ENCODE measurements at places on chromosomes 16 and 17.

- no peak for DNase-seq
Observed at GRCh38 chr17:194828-195602, 13.6 kb upstream of the DOC2B start.

- no peak for DNase-seq
Observed at GRCh38 chr16:14041164-14041563, 30.0 kb upstream of the MRTFB start.

DNA sequence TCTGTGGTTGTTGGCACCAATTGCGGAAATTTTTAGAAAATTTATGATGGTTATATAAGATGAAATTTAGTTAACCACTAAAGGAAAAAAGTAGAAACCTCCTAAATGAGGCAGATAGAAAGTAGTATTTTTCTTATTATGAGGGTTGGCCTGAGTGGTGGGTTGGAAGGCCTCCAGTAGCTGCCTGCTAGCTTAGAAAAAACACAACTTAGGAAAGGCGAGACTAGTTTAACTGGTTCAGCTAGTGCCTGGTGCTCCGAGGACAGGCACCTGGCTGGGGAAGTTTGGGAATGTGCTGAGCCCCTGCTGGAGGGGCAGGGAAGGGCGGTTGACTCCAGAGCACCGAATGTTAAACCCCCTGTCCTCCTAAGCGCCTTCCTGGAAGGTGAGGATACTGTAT, 19.9 kb downstream of the LDHD start:
- DNase-seq: no peak

GRCh38 chr17:41484920-41485904, 4.3 kb upstream of the KRT35 start:
- DNase-seq: no peak

DNA sequence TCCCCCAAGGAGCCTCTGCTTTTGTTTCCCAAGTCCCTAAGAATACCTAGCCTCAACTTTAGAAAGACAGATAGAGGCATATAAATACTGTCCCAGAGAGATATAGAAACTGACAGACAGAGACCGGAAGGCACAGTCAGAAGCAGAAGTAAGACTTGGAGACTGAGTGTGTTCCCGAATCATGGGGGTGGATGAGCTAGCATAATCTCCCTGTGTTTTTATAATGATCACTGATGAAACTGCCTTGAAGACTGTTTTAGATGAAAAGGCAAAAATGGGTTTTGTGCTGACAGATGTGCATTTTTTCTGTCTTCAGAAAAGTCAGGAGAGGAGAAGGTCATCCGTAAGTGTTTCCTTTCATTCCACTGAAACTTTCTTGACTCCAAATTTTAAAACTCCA, 8.3 kb upstream of the PSMD3 start:
- DNase-seq: no peak

All from activated CD4-positive, alpha-beta T cell treated with anti-CD3 and anti-CD28 coated beads, Interleukin-2, amount 50 U/mL, for 48 hours (primary cell).